ENCODE measurements at places on chromosomes 4 and X. TPM values are rescaled to one million over a fixed set of nuclear protein-coding genes. Genes with fewer than 3 reads are reported as not detected.

The MED28 gene
- 44.8 TPM for total RNA-seq

The PRKG2 gene
- 0.09 TPM for total RNA-seq

The ADH1B gene
- not detected for total RNA-seq

The DIPK2B gene
- total RNA-seq, result not detected

The HERC5 gene
- 19.4 TPM for total RNA-seq

DNA sequence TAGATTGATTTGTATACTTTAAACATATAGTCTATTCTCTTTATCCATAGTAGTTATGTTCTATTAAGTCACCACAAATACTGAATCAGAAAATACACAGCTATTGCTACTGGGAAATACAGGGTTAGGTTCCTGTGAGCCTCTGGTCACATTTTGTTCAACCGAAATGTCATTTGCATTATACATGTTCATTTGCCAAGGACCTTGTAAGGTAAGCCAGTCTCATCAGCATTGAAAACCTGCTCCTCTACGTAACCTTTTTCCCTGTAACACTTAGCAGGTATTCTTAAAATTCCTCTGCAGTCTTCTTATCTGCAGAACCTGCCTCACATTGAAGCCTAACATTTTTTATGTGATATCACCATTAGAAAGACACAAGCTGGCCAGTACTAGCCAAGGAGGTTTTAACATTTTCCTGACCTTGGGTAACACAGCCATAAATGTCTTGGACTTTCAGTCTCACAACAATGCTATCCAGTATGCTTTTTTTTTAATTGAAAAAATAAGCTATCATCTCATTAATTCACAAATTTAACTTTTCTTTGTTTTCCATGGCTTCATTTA is 765.7 kb upstream of the IGFBP7 start:
- no peaks in the 10 kb centered on the region for H3K4me1 ChIP-seq
- no peaks in the 10 kb centered on the region for H3K36me3 ChIP-seq
- no peaks in the 10 kb centered on the region for H3K27me3 ChIP-seq
- no peak overlapping the region for H3K4me3 ChIP-seq

GRCh38 chr4:55330241-55330640 is 15.8 kb upstream of the SRD5A3 start:
- H3K4me1 ChIP-seq, result no peaks in the 10 kb centered on the region
- DNase-seq, result no peak
- H3K36me3 ChIP-seq, result no peaks in the 10 kb centered on the region

DNA sequence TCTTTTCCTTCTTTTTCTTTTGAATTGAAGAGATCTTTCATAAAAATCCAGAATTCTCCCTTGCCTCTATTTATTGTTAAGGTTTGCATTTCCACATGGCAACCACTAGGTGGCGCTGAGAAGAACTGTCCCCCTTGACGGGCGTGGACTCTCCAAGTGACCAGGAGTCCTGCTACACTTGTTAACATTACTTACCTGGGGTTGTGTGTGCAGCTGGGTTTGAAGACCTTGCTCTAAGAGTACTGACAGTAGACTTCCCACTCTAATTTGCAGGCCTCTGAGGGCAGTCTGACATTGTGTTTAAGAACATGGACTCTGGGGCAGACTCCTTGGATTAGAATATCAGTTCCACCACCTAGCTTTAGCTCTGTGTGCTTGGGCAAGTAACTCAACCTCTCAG is 52.8 kb downstream of the GPRIN3 start:
- no peaks in the 10 kb centered on the region for H3K27me3 ChIP-seq
- H3K4me1 ChIP-seq, result peaks cover 27% of the 10 kb centered on the region
- peak; percentile 83 for DNase-seq
- peaks cover 3% of the 10 kb centered on the region for H3K36me3 ChIP-seq
- no peak overlapping the region for H3K4me3 ChIP-seq
- H3K27ac ChIP-seq, result peak overlapping the region; percentile 49

DNA sequence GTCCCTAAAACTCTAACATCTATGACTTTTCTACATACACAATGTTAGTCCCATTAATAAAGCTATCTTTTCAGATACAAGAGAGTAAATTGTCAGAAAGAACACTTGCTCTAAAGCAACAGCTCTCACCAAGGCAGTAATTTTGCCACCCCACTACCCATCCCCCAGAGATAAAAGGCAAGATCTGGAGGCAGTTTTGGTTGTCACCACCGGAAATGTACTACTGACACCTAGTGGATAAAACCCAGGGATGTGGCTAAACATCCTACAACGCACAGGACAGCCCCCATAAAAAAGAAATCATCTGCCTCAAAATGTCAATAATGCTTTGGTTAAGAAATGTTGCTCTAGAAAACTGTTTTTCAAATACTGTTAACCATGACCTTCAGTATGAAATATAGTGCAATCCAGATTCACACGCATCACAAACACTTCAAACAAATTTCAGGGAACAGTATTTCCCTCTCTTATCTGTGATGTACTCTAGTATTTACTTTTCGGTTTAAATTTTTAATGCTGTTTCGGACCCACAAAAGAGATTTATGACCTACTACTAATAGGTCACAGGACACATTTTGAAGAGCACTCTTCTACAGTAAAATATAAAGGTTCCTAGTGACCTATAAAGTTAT is 5.1 kb downstream of the FBXL5 start:
- peaks cover 23% of the 10 kb centered on the region for H3K4me1 ChIP-seq
- DNase-seq, result peak; percentile 48
- H3K4me3 ChIP-seq, result no peak overlapping the region
- H3K36me3 ChIP-seq, result no peaks in the 10 kb centered on the region

DNA sequence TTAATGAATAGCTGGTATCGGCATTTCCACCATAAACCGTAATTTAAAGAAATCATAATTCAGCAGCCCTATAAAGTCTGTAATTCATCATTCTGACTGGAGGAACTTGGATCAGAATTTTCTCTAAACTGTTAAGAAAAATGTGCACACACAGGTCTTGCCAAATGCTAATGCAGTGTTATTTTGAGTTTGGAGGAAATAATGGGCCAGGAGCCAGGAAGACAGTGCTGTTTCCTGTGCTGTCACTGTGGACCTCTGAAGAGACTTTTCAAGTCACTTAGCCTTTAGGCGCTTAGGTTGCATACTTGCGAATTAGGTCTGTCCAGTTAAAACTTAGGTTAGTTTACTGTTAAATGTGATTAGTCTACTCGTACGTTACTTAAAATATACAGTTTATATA is 137.5 kb upstream of the ANXA3 start:
- H3K27ac ChIP-seq, result no peak overlapping the region
- no peaks in the 10 kb centered on the region for H3K36me3 ChIP-seq
- no peaks in the 10 kb centered on the region for H3K27me3 ChIP-seq
- H3K4me3 ChIP-seq, result no peak overlapping the region
- no peak for DNase-seq

DNA sequence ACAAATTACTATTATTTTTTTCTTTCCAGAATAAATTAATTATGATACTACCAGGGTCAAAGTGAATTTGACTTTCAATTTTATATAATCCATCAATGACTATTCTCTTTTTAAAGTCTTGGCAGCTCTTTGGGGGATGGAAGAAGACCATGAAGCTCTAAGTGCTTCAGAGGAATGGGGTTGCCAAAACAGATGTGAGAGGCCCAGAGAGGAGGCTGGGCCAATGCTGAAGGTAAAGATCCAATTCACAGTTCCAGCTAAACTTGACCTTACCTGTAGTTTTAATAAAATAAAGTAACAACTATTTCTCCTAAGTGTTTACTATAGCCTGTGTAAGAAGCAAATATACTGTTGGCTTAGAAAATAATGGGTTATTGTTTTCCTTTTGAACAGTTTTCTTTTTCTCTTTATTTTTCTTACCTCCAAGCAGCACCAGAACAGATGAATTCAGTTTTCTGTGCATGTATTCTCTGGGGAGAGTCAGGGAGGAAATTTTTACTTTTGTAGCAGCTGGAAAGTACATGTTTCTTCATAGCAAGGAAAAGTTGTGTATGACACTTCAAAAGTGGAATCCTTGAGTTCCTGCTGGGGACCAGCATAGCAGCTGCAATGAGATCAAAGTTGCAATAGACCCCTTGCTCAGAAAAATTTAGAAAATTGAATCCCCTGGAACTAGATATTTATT is 104.9 kb downstream of the CEP44 start:
- H3K4me1 ChIP-seq, result no peaks in the 10 kb centered on the region
- no peaks in the 10 kb centered on the region for H3K27me3 ChIP-seq
- no peak overlapping the region for H3K27ac ChIP-seq

- H3K4me3 ChIP-seq, result no peak overlapping the region
- no peak for DNase-seq
- H3K4me1 ChIP-seq, result no peaks in the 10 kb centered on the region
- H3K27me3 ChIP-seq, result no peaks in the 10 kb centered on the region
- no peak overlapping the region for H3K27ac ChIP-seq
These were observed 8.3 kb downstream of the INTS6L start for GRCh38 chrX:135528756-135529155.

DNA sequence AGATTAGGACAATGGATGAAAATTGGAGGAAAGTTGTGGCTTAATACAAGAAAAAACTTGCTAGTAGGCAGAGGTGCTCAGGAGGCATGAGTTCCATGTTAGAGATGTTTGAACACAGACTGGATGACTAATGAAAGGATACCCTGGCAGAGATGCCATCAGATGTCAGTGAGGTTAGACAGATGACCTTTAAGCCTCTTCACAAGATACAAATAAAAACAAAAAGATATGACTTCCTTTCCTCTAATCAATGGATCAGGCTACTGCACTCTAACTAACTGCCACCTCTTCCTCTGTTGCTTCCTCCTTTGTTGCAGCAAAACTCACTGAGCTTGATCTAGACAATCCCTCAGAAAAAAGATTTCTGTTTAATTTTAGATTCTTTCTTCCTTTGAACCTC is 14.7 kb downstream of the STAP1 start:
- peaks cover 4% of the 10 kb centered on the region for H3K4me1 ChIP-seq
- H3K27me3 ChIP-seq, result no peaks in the 10 kb centered on the region
- DNase-seq, result no peak
- no peak overlapping the region for H3K27ac ChIP-seq

GRCh38 chr4:146522869-146523205 is 1.1 kb upstream of the SLC10A7 start:
- no peaks in the 10 kb centered on the region for H3K27me3 ChIP-seq
- no peak for DNase-seq
- H3K4me1 ChIP-seq, result peaks cover 3% of the 10 kb centered on the region
- H3K36me3 ChIP-seq, result no peaks in the 10 kb centered on the region
- H3K4me3 ChIP-seq, result peak overlapping the region; percentile 94

DNA sequence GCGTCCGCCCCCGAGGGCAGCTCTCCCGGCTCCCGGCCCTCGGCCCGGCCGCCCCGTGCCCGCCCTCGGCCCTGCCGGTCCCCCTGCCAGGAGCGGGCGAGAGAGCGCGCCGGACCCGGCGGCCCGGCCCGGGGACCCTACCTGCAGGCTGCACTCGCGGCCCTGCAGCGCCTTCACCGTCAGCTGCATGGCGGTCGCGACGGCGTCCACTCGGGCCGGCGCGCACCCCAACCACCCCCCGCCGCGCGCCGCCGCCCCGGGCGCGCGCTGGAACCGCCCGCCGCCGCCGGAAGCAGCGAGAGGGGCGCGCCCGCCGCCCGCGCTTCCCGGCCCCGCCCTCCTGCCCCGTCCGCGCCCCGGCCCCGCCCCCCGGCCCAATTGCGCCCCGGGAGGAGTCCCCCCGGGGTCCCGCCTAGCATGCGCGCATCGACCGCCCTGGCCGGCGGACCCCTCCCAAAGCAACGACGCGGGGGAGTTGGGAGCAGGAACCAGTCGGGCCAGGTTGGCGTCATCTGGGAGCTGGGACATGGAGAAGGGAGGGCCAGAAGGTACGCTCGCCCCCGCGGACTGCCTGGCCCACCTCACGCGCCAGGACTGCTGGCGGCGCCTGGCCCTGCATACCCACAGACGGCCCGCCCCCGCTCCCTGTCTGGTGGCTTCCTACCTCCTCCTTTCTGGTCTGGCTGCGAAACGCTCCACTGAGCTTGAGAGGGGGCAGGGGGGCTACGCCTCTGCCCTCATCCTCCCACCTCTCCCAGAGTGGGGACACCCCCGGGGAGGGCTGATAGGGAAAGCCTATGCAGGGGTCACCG is at the start of gene UBL4A:
UBL4A (minus strand) TSS at position 220 of the 812 bp plus-strand sequence; CDS start at position 189, 31 bp downstream.
- peak within 1 kb of the TSS; percentile 76 for H3K27ac ChIP-seq
- H3K4me1 ChIP-seq, result peaks cover 59% of the 10 kb centered on the region
- peak; percentile 74 for DNase-seq
- peak within 1 kb of the TSS; percentile 49 for H3K4me3 ChIP-seq

DNA sequence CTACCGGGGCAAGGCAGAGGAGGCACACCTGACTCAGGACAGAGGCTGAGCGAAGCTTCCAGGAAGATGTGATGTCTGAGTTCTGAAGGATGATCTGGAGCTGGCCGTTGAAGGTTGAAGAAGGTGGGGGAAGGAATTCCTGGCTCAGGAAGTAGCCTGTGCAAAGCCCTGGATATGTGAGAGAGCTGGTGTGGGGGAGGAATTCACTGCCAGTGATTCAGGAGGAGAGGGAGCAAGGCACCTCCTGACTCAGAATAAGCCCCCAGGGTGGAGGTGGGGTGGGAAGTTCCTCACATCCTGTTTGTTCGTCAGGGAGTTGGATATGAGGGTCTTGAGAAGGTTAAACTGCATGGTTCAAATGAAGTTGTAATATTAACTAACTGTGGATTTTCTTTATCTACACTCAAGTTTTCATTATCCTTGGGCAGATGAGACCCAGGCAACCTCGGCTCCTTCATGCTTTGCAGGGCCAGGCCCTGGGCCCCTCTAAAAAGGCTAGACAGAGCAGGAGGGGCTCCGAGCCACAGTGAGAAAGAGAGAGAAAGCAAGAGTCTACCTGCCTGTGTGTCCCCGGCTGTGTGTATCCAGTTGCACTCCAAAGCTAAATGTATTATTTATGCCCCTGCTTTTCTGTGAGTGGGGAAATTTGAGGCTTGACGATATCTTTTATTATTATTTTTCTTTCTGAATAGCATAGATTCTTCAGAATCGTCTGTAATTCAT is 7.1 kb downstream of the NHSL2 start:
- no peak overlapping the region for H3K4me3 ChIP-seq
- H3K36me3 ChIP-seq, result no peaks in the 10 kb centered on the region
- H3K27me3 ChIP-seq, result no peaks in the 10 kb centered on the region
- H3K4me1 ChIP-seq, result no peaks in the 10 kb centered on the region
- no peak overlapping the region for H3K27ac ChIP-seq

DNA sequence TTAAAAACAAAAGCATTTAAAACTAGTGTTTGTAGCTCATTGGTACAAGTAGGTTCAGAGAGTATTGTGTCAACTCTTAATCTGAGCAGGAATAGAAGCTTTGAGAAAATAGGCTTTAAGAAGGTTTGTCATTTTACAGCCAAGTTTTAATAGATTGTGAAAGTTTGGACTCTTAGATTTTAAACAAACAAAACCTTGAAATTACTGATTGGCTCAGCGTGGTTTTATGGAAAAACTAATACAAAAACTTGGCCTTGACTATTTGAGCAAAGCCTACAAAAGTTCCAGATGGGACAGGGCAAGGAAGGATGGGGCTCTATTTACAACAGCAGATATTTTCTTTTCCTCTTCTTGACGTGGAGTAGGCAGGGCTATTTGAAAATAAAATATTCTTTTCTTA is 16.5 kb downstream of the ZFX start:
- H3K36me3 ChIP-seq, result no peaks in the 10 kb centered on the region
- no peak overlapping the region for H3K4me3 ChIP-seq
- peaks cover 6% of the 10 kb centered on the region for H3K4me1 ChIP-seq
- H3K27me3 ChIP-seq, result no peaks in the 10 kb centered on the region
- DNase-seq, result no peak
- H3K27ac ChIP-seq, result no peak overlapping the region
